ENCODE measurements at places on chromosomes 7 and 10.

GRCh38 chr10:28811639-28812349 lies 134.5 kb downstream of the BAMBI start:
- no peak for DNase-seq

- no peak for DNase-seq
These were observed 556.7 kb downstream of the TYW1 start for GRCh38 chr7:67553378-67553777.

- no peak for DNase-seq
These were observed 614.7 kb upstream of the FOXK1 start for GRCh38 chr7:4067476-4067760.

- DNase-seq = no peak
These were observed 149.8 kb upstream of the WDR11 start for GRCh38 chr10:120701381-120701780.

DNA sequence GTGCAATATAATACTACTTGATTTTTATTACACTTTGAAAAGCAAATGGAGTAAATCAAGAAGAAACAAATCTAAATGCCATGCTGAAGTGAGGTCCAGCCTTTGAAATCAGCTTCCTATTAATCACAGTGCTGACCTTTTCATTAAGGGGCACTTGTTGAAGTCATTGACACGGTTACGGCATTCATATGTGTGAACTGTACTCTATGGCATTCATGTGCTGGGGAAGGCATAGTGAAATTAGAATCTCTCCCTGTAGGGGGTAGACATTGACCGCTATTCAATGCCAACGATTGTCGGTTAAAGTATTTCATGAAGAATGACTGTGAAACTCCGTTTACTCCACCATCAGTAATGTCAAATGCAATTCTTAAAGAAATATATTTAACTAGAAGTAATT lies 296.1 kb upstream of the SEMA3A start:
- no peak for DNase-seq

- DNase-seq = no peak
These were observed 23.5 kb upstream of the CHST15 start for GRCh38 chr10:124116771-124117510.

DNA sequence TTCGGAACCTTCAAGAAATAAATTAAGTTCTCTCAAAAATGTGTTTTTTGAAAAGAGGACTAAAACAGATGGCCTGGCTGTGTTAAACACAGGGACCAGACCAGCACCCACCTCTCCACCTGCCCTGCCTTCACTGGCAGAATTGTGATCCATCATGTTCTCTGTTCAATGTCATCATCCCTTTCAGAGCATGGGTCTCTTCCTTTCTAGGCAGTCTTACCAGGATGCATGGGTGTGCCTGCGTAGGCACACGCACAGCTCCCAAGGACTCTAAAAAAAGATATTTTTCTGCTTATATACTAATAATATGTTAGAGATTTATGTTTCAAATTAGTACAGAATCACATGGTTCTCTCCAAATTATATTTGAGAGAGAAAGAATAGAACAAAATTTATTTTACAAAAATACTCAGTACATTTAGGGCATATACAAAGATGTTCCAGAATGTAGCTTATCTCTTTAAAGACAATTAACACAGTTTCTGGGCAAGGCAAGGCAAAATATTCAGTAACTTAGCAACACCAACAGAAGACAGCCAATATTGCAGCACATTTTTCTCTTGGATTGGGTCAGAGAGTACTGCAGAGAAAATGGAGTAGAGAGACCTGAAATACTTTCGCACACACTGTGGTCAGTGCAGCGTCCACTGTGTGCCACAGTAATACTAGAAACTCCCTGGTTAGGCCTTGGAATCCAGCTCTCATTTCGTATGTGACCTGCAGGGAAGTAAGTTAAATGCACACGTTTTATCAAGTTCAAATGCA lies 52.8 kb downstream of the EGFR start:
- DNase-seq = no peak

DNA sequence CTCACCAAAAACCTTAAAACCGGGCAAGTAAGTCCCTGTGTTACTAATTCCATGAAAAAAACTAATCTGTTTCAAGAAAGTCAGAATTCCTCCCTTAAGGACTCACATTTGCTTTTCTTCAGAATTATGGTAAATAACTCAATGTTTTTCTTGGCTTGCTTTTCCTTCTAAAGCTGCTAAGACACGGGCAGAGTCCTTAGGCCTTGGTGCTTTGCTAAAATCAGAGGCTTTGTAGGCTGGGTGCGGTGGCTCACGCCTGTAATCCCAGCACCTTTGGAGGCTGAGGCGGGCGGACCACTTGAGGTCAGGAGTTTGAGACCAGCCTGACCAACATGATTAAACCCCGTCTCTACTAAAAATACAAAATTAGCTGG lies 32.0 kb downstream of the GNA12 start:
- DNase-seq = no peak

- no peak for DNase-seq
These were observed 63.8 kb downstream of the TASOR2 start for GRCh38 chr10:5748394-5748803.

DNA sequence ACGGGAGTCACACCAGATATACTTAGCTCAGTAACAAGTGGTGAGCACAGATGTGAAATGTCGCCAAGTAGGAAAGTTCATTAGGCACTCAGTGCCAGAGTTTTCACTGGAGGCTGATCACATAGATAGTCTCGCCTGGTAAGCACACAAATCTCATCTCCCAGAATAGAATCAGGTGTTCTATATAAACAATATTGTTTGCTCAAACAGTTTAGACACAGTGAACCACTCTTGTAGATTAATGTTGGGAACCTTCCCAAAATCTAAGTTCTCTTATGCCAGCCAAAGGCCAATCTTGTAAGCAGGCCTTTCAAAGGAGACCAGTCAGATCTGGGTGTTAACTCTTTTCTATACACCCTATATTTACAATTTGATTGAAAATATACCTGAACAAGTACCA lies 716.5 kb upstream of the GRM3 start:
- DNase-seq = no peak

GRCh38 chr7:96284835-96285234 lies 37.1 kb downstream of the SLC25A13 start:
- DNase-seq = no peak

DNA sequence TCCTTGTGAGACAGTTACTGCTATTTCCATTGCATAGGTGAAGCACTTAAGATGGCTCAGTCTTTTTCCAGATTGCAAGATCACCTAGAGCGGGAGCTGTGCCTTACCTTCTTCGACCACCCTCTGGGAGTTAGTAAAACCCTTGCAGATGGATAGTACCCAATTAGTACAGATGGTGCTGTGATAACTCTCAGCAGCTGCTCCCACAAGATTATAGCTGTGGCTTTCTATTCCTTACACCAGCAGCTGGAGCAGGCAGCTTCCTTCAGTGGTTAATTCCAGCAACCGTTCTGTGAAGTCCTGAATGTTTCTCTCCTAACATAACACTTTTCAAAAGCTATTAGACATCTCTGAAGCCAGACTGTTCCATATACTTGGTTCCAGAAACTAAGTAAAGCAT lies 796.8 kb downstream of the XPNPEP1 start:
- no peak for DNase-seq

- no peak for DNase-seq
These were observed 138.8 kb downstream of the ADARB2 start for GRCh38 chr10:1598393-1599153.

- DNase-seq = no peak
These were observed 91.4 kb upstream of the NAMPT start for GRCh38 chr7:106376026-106376799.

GRCh38 chr10:49319206-49319605 lies 20.2 kb downstream of the C10orf71 start:
- no peak for DNase-seq

DNA sequence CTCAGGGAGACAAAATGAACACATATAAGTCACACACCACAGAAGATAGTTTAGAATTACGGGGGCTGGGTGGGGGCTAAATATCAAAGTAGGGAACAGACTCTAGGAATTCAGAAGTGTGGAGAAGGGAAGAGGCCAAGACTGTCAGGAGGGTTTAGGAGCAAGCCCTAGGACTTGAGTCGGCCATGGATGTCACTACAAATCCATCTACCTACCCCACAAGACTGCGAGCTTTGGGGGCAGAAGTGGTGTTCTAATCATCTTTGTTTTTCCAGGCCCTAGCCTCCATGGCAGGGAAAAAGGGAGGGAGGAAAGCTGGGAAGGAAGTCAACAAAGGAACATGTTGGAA lies 5.8 kb upstream of the ARHGAP19 start:
- no peak for DNase-seq

- DNase-seq = no peak
These were observed 73.0 kb downstream of the CTBP2 start for GRCh38 chr10:125087191-125087896.

- DNase-seq = no peak
These were observed 45.2 kb downstream of the VPS41 start for GRCh38 chr7:38863601-38864291.

Data from Daoy (cell line).